ENCODE measurements at places on chromosomes 3 and 15.

GRCh38 chr15:42153874-42154211 lies 2.6 kb downstream of the PLA2G4F start:
- DNase-seq = no peak

DNA sequence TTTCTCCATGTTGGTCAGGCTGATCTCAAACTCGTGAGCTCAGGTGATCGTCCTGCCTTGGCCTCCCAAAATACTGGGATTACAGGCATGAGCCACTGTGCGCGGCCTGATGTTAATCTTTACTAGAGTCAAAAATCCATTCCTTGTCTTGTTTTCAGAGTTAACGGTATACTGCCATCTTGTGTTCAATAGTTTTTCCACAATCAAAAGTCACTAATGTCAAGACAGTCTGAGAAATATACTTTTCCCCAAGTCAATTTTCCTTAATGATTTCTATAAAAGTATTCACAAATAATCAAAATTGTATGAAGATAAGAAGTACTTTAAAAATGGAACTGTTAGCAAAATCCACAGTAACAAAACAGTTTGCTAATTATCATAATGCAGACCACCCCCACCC lies 8.5 kb downstream of the CRBN start:
- peak; percentile 55 for DNase-seq

- no peak for DNase-seq
These were observed 600 bp upstream of the CHRNA5 start for GRCh38 chr15:78564743-78565096.

DNA sequence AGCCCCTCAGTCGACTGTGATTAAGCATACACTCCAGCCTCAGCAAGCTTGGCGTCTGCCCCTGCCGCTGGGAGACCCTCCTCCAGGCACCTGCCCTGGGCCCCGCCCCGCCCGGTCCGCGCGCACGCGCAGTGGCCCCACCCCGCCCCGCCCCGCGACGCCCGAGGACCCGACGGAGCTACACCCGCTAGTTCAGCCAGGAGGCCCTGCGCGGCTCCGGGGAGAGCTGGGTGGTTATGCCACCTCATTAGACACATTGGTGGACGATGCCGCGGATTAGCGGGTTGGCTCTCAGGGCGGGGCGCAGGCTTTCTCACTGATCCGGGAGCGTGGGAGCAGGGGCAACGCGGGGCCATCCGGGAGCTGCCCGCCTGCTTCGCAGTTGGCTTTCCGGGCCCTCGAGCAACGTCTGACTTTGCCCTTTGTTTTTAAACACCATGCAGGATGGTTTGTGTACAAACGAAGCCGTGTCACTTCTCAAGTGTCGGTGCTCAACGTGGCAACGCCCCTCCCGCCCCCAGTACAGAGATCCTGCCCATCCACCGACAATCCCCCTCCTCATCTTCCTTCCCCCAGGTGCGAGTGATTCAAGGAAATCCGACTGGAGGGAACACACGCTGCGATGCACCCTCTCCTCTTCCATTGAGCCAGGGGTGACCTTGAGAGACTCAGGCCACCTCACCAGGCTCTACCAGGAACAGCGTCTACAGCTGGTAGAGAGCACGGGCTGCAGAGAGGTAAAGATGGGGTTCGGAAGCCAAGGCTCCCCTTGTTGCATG lies 109.3 kb downstream of the SHQ1 start:
- DNase-seq = no peak

DNA sequence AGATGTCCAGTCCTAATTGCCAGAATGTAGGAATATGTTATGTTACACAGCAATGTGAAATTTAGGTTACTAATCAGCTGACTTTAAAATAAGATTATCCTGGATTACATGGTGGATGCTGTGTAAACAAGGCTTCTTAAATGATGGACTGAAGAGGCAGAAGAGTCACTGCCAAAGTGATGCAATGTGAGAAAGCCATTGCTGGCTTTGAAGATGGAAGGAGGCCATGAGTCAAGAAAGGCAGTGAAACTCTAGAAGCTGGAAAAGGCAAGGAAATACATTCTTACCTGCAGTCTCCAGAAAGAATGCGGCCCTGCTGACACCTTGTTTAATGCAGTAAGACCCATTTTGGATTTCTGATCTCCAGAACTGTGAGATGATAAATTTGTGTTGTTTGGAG lies 179.1 kb upstream of the ZPLD1 start:
- no peak for DNase-seq

GRCh38 chr3:69088063-69088462 lies 3.3 kb downstream of the ARL6IP5 start:
- no peak for DNase-seq

DNA sequence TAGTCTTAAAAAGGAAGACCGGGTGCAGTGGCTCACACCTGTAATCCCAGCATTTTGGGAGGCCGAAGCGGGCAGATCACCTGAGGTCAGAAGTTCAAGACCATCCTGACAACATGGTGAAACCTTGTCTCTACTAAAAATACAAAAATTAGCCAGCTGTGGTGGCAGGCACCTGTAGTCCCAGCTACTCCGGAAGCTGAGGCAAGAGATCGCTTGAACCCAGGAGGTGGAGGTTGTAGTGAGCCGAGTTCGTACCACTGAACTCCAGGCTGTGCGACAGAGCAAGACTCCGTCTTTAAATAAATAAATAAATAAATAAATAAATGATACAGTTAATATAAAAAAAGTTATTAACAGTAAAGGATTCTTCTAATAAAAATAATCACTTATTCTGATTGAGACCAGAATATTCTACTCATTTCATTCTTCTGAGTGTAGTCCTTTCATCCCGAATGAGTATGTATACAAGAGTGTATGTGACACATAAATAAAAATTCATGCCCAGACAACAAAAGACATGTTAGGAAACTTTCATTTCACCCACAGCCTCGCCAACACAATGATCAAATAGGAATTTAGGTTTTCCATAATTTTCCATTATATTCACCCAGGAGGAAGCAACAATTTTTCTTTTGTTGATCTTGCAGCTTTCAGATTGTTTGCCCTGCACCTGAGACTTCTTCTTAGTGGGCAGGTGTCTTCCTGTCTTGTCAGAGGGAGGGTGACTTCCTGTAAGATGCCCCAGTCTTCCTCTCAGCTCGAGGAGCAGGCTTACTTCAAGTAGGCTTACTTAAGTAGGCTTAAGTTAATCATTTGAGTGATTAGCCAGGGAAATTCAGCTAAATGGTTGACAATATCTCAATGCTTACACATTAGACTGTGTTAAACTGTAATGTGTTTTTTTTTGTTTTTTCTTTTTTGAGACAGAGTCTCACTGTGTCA lies 7.8 kb upstream of the NUP210 start:
- peak; percentile 14 for DNase-seq

GRCh38 chr3:169085827-169086226 lies 577.7 kb downstream of the MECOM start:
- no peak for DNase-seq

- no peak for DNase-seq
These were observed 77.7 kb downstream of the FOXP1 start for GRCh38 chr3:71505767-71506350.

DNA sequence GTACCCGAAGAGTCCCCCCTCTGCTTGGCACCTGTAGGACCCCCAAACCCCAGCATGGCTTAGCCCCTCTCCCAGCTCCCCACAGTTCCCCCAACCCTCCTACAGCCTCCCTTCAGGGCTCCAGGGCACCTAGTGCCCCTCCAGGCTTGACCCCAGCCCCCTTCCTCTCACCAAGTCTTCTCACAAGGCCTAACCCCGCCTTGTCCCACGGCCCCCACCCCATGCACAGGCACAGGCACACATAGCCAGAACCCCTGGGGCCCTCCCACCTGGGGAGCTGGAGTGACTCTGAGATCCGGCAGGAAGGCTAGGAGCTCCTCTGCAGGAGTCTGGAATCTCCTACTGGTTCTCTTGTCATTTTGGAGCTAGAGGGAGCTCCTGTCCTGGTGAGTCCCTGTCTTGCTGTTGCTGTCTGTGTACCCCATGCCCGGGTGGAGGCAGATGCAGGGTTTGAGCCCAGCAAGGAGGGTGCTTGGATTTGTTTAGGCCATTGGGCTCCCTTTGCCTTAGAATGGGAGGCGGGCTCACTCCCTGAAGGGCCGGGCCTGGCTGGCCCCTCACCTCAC lies 39.6 kb downstream of the KLF13 start:
- DNase-seq = no peak

DNA sequence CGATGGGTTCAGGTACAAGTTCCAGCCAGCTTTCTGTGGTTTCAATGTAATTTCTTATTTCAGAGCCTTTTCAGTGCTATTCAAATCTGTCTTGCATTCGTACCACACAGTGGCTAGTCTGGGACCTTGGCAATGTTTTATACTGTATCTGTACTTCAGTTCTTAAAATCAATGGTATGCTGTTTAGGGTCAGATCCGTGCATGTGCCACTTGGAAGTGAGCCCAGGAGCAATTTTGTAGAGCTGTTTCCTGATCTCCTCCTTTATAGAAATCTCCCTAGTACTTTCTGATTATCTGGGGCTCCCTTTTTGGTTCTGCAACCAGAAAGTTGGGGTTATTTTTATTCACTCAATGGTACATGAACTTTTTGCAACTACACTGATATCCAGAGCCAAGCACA lies 59.5 kb upstream of the NDUFB4 start:
- DNase-seq = no peak

GRCh38 chr15:90697175-90697574 lies 20.0 kb upstream of the BLM start:
- no peak for DNase-seq

GRCh38 chr3:126720596-126720995 lies 16.6 kb downstream of the CHCHD6 start:
- no peak for DNase-seq

GRCh38 chr3:64806668-64807605 lies 119.1 kb upstream of the ADAMTS9 start:
- no peak for DNase-seq

DNA sequence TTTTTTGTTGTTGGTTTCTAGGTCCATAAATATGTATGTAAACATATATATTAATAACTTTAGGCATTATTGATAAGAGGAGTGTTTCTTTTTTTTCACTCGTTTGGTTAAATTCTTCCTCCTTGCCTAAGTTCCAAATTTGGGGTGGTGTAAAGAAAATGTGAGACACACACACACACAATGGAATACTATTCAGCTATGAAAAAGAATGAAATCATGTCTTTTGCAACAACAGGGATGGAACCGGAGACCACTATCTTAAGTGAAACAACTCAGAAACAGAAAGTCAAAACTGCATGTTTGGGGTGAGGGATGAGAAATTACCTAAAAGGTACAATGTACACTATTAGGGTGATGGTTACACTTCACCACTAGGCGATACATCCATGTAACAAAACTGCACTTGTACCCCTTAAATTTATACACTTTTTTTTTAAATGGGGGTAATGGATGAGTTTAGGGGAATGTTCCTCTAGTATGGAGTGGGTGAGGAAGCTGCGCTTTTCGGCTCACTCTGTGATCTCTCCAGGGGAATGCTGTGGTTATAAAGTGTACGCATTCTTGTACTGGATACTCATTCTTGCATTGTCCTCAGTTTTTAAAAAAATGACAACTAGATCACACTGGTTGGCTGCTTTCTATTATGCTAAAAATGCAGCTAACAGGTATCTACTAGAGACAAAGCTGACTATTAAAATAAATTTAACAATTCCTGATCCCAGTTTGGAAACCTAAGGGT lies 50.8 kb upstream of the PPARG start:
- DNase-seq = no peak

- no peak for DNase-seq
These were observed 22.9 kb downstream of the MRAS start for GRCh38 chr3:138371070-138371965.

GRCh38 chr15:35309886-35310285 lies 224.8 kb upstream of the NANOGP8 start:
- no peak for DNase-seq

DNA sequence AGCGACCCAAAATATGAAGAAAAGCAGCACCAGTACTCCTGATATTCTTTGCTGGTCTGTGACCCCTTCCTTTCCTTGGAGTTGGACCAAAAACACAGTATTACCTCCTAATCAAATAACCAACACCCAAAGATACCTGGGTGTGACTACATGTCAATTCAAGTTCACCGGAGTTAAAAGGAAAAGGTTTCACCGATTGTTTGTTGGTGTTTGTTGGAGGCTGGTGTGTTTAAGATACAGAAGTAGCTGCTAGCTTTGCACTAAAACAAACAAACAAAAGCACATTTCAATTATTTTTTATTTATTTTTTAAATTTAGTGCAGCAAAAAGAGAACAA lies 81.5 kb downstream of the MYO1E start:
- no peak for DNase-seq

DNA sequence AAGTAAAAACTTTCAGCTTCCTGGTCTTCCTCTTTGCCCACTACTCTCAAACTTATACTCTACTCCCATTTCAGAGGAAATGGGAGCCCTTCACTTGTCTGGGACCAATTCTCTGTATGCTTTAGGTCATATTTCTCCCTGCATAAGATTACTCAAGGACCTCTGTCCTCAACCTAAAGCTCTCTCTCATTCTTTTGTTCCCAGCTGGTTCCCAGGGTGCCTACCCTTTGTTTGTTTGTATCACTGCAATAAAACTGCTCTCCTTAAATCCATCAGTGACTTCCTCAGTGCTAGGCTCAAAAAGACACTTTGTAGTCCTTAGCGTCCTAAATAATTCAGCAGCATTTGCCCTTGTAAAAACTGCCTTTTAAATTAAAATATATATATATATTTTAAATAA lies 2.9 kb downstream of the NGRN start:
- DNase-seq = peak; percentile 15

DNA sequence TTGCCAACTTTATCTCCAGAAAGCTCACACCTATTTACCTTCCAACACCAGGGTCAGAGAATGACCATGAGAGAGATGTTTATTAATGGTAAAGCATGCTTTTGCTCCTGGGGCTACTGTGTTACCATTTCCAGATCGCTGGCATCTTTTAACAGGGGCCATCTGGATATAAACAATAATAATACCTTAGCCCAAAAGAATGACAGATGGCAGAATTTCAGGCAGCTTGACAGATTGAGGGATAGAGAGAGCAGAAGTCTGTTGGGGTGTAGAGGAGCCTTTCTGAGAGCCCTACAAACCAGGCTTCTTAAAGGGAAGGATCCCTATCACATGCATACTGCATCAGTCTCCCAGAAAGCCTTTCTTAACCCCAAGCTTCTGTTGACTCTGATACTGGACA lies 17.7 kb downstream of the RBP1 start:
- no peak for DNase-seq

DNA sequence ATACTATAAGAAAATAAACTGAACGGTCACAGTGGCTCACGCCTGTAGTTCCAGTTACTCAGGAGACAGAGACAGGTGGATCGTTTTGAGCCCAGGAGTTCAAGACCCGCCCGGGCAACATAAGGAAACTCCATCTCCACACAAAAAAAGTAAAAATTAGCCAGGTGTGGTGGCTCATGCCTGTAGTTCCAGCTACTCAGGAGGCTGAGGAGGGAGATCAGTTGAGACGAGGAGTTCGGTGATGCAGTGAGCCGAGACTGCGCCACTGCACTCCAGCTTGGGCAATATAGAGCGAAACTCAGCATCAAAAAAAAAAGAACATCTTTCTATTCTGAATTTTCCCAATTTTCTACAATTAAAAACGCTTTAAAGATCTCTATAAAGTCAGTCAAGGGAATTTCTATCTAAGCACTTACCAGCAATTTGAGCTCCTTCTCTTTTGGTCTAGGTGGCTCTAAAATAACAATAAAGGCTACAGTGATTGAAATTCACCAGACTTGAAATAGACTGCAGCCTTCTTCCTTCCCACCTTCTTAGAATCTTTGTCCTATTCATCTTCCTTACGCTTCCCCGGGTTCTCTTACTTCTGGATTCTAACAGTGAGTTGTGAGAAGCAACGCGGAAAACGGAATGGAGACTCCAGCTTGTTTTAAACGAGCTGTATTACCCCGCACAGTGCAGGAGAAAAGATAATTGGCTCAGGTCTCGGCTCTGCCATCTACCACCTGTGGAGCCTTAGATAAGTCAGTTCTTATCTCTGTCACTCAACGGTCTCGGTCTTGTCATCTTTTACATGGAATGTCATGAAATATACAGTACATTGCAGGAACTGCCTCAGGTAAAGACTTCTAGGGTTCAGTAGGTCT lies 812 bp upstream of the SEC62 start:
- no peak for DNase-seq

Data from KBM-7 (cell line).